ENCODE measurements at places on chromosomes 7 and 10.

DNA sequence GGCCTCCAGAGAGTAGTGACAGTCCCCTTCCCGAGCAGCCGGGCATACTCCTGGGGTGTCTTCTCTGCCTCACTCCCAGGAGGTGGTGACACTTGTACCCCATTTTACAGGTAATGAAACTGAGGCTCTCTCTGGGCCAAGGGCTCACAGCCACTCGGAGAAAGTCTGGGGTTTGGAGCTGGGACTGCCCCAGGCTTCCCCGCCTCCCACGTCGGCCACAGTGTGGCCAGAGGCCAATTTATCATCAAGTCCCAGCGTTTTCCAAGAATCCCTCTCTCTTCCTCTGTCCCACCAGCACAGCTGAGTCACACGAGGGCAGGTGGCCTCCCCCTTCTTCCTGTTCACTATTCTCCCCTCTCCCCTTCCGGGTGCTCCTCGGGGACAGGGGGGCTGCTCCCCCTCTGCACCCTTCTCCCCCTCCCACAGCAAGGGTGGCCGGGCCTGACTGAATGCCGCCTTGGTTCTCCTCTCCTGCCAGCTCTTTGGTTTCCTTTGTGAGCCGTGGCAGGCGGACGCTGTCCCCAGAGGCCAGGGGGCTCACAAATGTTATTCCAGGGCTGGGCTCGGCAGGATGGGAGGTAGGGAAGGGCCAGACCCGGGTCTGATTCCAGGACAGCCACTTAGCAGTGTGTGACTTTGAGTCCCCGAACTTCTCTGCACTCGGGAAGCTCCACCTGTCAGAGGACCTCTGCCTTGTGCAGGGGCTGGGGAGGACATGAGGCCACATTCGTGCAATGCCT lies 17.7 kb downstream of the CLIP2 start:
- DNase-seq, result no peak

GRCh38 chr10:110918643-110919348 lies at the start of gene BBIP1:
Gene BBIP1 (minus strand): TSS chr10:110919180. CDS start chr10:110918157, 1,023 bp downstream.
- DNase-seq, result peak; percentile 38

DNA sequence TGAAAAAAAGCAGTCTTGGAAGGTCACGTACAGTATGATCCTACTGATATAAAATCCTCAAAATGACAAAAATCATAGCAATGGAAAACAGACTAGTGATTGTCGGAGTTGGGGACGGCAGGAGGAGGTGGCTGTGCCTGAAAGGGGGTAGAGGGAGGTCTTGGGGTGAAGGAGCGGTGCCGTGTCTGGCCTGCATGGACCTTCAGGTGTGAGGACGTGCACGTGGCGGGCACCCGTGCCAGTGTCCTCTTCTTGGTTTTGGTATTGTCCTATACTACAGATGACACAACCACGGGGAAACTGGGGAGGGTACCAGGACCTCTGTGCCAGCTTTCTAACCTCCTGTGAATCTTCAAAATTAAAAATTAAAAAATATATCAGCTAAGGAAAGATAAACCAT lies 73.0 kb downstream of the COBL start:
- DNase-seq, result no peak

DNA sequence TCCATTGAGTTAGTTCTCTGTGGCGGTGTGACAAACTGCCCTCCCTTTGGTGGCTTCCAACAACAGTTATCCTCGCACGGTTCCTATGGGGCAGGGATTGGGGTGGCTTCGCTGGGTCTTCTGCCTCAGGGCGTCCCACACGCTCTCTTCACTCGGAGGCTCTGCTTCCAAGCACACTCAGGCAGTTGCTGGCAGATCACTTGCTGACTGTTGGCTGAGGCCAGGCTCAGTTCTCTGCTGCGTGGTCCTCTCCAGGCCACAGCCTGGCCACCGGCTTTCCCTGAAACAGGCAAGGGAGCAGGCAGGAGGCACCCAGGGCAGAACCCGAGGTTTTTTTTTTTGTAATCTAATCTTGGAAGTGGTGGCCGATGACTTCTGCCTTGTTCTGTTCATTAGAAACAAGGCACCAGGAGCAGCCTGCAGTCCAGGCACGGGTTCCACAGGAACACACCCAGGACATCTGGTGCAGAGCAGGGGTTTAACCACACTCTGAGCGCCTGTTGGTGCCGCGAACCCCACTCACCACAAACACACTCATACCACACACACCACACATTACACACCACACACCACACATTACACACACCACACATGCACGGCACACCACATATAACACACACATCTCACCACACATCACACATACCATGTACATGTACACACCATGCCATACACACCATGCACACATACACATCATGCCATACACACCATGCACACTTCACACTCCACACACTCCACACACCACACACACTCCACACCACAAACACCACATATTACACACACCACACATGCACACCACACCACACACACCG lies 112.2 kb downstream of the PTPN20 start:
- no peak for DNase-seq

GRCh38 chr7:96179341-96179740 lies 142.6 kb downstream of the SLC25A13 start:
- no peak for DNase-seq

- no peak for DNase-seq
Observed at GRCh38 chr7:93453262-93453661, 121.3 kb downstream of the CALCR start.

- DNase-seq, result no peak
Observed at GRCh38 chr10:266974-267425, 131.7 kb downstream of the ZMYND11 start.

- DNase-seq, result no peak
Observed at GRCh38 chr7:108662783-108663362, 93.2 kb downstream of the DNAJB9 start.
